Tibial nerve (tissue), 4 donors: ENCODE measurements at places on chromosomes 6 and 20. TPM values are rescaled to one million over a fixed set of nuclear protein-coding genes. Genes with fewer than 3 reads are reported as not detected.
A peak's percentile ranks its signal among the peaks of the same experiment; 100 is the strongest.

- no peaks in the 10 kb centered on the region for H3K27me3 ChIP-seq
- DNase-seq, result no peak
- no peak overlapping the region for H3K4me3 ChIP-seq
- H3K36me3 ChIP-seq, result no peaks in the 10 kb centered on the region
- no peaks in the 10 kb centered on the region for H3K4me1 ChIP-seq
Measured at GRCh38 chr20:53208110-53208832, 236.1 kb downstream of the TSHZ2 start.

DNA sequence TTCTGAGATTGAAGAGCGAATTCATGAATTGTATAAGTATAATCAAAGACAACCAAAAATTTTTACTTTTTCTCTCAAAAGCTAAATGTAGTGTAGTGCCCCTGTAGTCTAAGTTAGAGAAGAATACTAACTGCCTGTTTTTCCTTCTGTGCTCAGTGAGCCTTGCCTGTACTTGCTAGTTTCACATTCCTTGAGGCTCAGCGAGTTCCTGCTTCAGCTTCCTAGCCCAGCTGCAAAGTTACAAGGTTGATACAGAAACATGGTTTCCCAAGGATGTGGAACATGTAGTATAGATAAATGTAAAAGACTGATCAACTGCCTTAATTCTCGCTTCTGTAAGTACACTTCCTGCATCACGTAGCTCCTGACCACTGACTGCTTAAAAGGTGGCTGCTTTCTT lies 33.1 kb upstream of the SEC63 start:
- H3K27ac ChIP-seq, result no peak overlapping the region
- H3K4me1 ChIP-seq, result no peaks in the 10 kb centered on the region

DNA sequence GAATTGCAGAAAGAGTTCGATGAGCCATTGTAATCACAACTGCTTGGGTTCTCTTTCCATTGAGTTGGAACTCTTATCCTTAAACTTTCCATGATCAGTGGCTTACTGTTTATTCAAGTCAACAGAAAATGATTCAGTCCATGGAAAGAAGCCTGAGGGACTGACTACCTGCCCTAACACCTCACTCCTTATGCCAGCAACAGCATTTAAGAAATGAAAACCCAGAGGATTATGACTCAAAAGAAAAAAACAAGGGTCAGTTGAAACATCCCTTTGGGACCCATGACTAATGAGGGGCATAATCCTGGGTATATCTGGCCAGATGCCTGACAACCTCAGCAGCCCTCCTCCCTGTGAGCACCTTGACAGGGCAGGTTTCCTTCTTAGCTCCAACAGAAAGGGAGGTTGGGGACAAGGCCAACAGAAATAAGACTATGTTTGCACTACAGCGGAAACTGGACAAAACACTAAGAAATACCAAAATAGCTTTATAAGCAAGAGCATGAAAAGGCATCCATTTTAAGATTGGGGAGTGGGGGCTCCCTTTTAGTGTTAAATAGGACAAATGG lies 106.7 kb downstream of the MAP3K5 start:
- no peaks in the 10 kb centered on the region for H3K4me1 ChIP-seq
- H3K27me3 ChIP-seq, result no peaks in the 10 kb centered on the region
- no peaks in the 10 kb centered on the region for H3K36me3 ChIP-seq
- no peak overlapping the region for H3K4me3 ChIP-seq
- no peak overlapping the region for H3K27ac ChIP-seq
- DNase-seq, result no peak

DNA sequence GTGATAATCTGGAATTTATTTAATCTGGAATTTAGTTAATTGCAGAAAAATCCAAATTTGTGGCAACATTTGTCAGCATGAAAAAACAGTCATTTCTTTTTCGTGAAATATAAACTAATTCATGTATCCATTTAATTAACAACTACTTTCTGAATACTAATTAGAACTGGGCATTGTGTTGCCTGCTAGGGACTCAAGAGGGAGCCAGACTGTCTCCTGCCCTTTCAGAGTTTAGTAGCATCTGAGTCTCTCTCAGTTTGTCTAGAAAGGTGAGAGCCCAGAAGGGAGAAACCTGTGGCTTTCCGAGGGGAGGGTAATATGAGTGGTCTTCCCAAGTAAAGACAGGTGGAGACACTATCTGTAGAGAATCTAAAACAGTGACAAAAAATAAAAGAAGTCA lies 210.9 kb upstream of the HDDC2 start:
- no peak overlapping the region for H3K27ac ChIP-seq
- H3K36me3 ChIP-seq, result no peaks in the 10 kb centered on the region
- no peak for DNase-seq

DNA sequence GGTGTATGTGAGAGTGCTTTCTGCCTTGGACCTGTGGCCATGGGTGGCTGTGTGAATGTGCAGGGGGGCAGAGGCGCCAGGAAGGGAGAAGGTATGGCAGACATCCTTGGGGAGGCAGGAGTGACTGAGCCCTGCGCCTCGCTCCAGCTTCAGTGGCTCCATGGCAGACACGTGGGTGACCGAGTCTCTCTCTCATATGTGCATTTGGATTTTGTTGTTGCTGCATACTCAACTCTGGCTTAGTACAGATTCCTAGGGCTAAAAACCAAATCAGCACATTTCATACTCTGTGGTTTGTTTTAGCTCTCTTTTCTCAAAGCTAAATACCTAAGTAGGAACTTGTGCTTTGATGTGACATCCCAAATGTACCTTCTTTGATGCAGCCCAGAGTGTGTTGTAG lies 97.6 kb downstream of the DTD1 start:
- no peak for DNase-seq
- no peaks in the 10 kb centered on the region for H3K4me1 ChIP-seq
- no peaks in the 10 kb centered on the region for H3K36me3 ChIP-seq
- H3K27ac ChIP-seq, result no peak overlapping the region
- no peak overlapping the region for H3K4me3 ChIP-seq

DNA sequence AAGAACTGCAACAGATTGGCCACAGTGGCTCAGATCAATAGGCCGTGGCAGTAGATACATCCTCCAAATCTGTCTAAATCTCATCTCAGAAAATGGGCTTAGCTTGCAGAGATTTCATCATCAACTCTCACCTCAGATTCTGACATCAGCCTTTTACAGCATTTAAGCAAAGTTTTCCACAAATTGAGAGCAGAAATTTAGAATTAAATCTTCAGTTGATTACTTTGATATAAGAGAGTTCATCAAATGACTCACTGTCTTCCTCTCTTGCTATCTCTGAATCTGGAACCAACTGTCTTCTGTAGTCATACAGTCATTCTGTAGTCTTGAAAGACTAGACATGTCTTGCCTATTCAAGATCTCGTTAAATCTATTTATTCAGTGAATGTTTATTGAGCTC lies 45.2 kb upstream of the CTAGE9 start:
- H3K27me3 ChIP-seq, result no peaks in the 10 kb centered on the region
- H3K4me1 ChIP-seq, result peaks cover 10% of the 10 kb centered on the region
- H3K27ac ChIP-seq, result no peak overlapping the region
- H3K4me3 ChIP-seq, result no peak overlapping the region
- no peaks in the 10 kb centered on the region for H3K36me3 ChIP-seq

DNA sequence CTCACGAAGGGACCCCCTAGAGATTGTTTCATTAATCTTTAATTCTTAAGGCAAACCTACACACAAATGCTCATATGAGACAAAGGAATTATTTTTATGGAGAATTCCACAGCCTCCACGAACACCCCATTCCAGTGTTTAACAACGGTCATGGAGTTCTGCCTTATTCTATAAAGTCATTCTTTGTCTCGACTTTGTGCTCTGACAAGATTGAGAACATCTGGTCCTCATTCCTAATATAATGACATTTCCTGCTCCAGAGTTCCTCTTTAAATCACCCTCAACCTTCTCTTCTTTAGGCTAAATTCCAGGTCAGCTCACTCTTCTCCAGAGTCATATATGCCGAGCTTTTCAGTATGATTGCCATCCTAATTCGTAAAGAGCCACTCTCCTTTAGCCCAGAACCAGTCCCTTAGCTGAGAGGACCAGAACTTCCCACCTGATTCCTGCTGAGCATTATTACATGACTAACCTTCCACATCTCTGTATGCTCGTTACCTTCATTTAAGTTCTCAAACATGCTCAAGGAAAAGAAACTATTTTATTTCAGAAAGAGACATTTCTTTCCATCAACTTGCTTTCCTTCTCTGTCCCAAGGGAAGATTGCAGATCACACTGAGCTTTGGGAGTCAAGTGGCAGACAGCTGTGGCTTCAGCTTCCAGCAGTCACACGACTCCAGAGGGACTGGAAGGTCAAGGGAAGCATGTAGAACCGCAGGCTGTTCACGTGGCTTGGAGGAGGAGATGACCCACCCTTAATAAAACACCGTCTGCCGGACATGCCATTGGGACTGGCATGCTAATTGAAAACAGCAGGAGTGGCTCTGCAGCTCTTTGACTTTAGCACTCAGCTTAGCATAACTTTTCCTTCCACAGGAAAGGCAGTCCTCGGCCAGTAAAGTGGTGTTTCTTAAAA lies 467.1 kb upstream of the HSF2 start:
- H3K36me3 ChIP-seq, result no peaks in the 10 kb centered on the region
- H3K4me1 ChIP-seq, result no peaks in the 10 kb centered on the region
- H3K27ac ChIP-seq, result no peak overlapping the region
- peak; percentile 34 for DNase-seq

- DNase-seq, result no peak
- H3K27ac ChIP-seq, result no peak overlapping the region
- H3K27me3 ChIP-seq, result no peaks in the 10 kb centered on the region
- H3K36me3 ChIP-seq, result peaks cover 32% of the 10 kb centered on the region
- no peaks in the 10 kb centered on the region for H3K4me1 ChIP-seq
Measured at GRCh38 chr20:20528861-20529260, 161.0 kb downstream of the INSM1 start.

GRCh38 chr6:33248643-33248931 lies 23.1 kb downstream of the VPS52 start:
- H3K27ac ChIP-seq, result peak overlapping the region; percentile 89
- H3K27me3 ChIP-seq, result no peaks in the 10 kb centered on the region
- peak overlapping the region; percentile 42 for H3K4me3 ChIP-seq
- no peaks in the 10 kb centered on the region for H3K4me1 ChIP-seq
- no peak for DNase-seq
- H3K36me3 ChIP-seq, result peaks cover 11% of the 10 kb centered on the region

DNA sequence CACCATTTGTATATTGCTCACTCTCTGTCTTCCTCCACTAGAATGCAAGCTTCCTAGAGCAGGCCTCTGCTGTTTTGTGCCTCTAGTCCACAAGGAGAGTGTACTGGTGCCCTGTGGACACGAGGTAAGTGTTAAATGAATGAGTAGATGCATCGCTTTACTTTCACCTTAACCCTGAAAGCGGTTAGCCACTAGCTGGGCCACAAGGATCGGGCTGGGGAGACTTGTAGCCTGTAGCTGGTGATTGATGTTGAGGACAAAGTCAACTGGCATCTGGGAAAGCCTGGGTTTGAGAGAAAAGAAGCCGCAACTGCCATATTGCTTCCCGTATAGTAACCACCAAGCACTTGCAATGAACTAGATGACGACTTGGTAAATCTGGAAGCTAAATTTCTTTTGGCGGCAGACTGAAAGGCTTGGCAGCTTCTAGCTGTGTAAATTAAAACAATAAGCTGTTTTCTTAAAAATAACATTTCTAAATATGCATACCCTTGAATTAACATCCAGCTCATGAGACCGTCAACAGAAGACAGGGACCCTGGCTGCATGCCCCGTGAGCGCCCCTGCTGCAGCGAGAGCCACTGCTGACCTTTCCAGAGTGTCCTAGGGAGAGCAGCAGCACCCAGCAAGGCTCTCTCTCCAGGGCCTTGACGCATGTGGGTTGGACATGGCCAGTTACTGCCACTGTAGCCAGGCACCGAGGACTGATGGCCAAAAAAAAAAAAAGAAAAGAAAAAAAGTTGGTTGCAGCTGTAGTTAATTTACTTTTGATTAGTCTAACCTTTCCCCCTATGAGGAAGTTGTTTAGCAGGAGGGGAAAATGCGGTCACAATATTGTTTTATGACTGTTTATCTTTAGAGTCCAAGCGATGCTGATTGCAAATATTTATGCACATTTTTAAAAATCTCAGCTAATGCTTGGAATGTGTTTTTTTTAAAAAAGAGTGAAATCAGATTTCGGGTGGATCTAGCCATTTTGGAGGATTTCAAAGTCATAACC lies 315.1 kb downstream of the TFAP2C start:
- no peaks in the 10 kb centered on the region for H3K27me3 ChIP-seq
- no peak overlapping the region for H3K27ac ChIP-seq

GRCh38 chr20:61525781-61526431 lies 273.8 kb downstream of the CDH4 start:
- H3K36me3 ChIP-seq, result no peaks in the 10 kb centered on the region
- no peak overlapping the region for H3K27ac ChIP-seq
- DNase-seq, result no peak
- no peak overlapping the region for H3K4me3 ChIP-seq

DNA sequence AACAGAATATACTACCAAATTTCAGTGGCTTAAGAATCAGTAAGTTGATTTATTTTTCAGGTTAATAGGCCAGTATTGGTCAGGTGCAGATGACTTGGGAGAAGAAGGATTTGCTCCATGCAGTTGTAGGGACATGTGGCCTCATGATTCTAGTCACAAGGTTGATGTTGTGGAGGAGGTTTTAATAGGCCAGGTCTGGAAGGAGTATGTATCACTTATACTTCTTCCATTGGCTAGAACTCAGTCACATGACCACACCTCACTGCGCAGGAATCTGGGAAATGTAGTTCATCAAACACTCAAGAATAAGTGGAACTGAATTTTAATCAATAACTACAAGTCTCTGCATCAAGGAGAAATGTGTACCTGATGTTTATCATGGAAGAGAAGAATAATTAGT lies 281.5 kb upstream of the QKI start:
- H3K36me3 ChIP-seq, result no peaks in the 10 kb centered on the region
- H3K4me1 ChIP-seq, result no peaks in the 10 kb centered on the region
- no peak overlapping the region for H3K4me3 ChIP-seq
- no peaks in the 10 kb centered on the region for H3K27me3 ChIP-seq
- no peak overlapping the region for H3K27ac ChIP-seq

DNA sequence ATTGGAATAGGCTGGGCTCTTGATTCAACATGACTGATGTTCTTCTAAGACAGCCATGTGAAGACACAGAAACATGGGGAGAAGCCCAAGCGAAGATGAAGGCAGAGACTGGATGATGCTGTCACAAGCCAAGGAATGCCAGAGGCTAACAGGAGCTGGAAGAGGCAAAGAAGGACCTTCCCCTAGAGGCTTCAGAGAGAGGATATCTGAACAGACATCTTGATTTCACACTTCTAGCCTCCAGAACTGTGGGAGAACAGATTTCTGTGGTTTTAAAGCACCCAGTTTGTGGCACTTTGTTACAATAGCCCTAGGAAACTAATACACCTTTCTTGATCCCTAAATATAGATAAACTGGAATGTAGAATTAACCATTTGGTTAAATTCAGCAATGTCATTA lies 127.0 kb downstream of the EDN1 start:
- H3K4me1 ChIP-seq, result no peaks in the 10 kb centered on the region
- no peaks in the 10 kb centered on the region for H3K27me3 ChIP-seq
- H3K27ac ChIP-seq, result no peak overlapping the region

GRCh38 chr6:158560836-158561320 lies 987 bp downstream of the TMEM181 start:
- H3K27me3 ChIP-seq, result no peaks in the 10 kb centered on the region
- no peak for DNase-seq
- peaks cover 13% of the 10 kb centered on the region for H3K4me1 ChIP-seq
- no peaks in the 10 kb centered on the region for H3K36me3 ChIP-seq

- no peaks in the 10 kb centered on the region for H3K27me3 ChIP-seq
- H3K4me3 ChIP-seq, result no peak overlapping the region
- H3K4me1 ChIP-seq, result no peaks in the 10 kb centered on the region
- no peak overlapping the region for H3K27ac ChIP-seq
- DNase-seq, result no peak
Measured at GRCh38 chr6:133418108-133418507, 177.0 kb downstream of the EYA4 start.

GRCh38 chr6:46556053-46556452 lies 64.8 kb upstream of the RCAN2 start:
- no peak for DNase-seq
- no peaks in the 10 kb centered on the region for H3K36me3 ChIP-seq
- H3K27me3 ChIP-seq, result no peaks in the 10 kb centered on the region

Gene MPIG6B
- not detected for total RNA-seq

Gene IP6K3
- 3.0 TPM for total RNA-seq

Gene HLA-DMB
- total RNA-seq, result 15.7 TPM

Gene BPIFA3
- not detected for total RNA-seq

Gene PSMF1
- 131 TPM for total RNA-seq
